ENCODE measurements at places on chromosomes 12 and 14.

- DNase-seq: no peak
Observed at GRCh38 chr14:102013669-102014200, 49.4 kb downstream of the DYNC1H1 start.

GRCh38 chr14:95838862-95839261 lies 37.8 kb upstream of the TUNAR start:
- DNase-seq: no peak

GRCh38 chr14:76770521-76771436 lies 9.5 kb downstream of the VASH1 start:
- DNase-seq: no peak

DNA sequence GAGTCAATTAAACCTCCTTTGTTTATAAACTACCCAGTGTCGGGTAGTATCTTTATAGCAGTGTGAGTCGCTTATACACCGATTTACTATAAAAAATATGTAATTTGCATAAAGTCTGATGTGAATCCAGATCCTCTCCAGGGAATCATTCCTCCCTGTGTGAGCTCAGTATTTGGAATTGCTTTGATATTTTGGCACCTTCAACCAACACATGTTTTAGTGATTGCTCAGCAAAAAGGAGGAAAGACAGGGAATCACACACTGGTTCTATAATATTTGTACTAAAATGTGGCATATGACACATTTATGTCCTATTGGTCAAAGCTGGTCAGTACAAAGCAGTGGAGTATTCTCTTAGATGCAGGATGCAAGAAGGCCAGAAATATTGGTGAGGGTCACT lies 703.9 kb upstream of the ATXN7L3B start:
- DNase-seq: no peak

- no peak for DNase-seq
Observed at GRCh38 chr12:106757623-106758348, 16.7 kb upstream of the RIC8B start.

DNA sequence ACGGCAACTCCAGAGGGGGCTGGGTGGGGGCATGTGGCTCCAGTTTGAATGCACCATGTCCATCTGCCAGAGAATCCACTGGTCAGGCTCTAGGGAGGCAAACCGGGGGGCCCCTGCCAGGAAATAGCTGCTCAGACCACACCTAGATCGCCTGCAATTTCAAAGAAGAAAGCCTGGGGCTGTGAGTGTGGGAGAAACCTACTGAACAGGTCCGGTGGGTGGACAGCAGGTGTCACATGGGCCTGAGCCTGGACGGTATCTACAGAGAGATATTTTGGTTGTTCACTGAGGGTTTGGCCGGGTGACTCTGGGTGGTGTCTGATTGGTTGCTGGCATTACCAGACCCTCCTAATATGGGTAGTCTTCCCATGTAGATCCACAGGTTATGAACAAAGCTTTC lies 32.0 kb downstream of the DAO start:
- no peak for DNase-seq

GRCh38 chr14:59849411-59850130 lies 21.0 kb downstream of the RTN1 start:
- DNase-seq: peak; percentile 83

DNA sequence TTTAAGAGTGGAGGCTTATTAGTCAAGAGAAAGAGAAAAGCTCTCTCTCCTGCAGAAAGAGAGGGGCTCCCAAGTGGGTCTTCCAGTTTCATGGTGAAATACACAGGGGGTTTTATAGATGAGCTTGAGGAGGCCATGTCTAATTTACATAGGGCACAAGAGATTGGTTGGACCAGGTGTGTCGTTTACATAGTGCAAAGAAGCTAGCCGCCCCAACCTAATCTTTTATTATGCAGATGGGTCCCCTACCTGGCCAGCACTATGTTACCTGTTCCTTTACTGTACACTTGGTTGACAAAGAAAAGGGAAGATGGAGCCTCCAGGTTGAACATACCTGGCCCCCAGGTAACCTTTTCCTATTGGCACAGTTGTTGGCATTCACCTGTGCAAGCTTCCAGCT lies 195.0 kb downstream of the PIK3C2G start:
- no peak for DNase-seq

DNA sequence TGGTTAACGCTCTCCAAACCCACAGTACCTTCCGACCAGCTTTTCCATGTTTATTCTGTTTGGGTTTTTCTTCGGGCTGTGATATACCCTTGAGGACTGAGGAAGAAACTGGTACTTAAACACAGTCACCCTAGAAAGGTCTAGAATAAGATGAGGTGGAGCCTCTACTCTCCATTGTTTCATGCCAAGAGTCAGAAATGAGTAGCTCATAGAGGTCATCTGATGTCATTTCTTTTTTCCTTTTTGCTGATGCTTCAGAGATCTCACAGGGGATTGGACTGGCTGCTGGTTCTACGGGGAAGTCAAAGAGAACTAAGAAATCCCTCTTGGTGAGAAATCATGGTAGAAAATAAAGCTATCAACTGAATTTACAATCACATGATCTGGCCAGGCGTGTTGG lies 538.2 kb upstream of the TMEM132C start:
- DNase-seq: no peak

DNA sequence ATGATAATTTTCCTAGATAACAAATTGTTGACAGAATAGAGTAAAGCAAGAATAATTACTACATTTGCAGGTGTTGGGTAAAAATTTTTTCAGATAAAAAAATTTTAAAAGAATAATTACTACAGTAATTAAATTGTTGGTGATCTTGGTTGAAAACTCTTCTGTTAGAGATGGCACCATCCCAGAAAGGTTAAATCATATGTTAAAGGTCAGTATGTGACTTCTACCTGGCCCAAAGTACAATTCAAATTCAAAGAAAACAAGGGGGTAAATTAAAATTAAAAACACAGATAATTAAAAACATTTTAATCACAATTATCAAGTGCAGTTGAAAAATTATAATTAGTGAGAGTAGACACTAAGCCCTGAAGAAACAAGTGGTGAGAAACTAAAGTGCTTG lies 18.1 kb upstream of the PIK3C2G start:
- DNase-seq: no peak

DNA sequence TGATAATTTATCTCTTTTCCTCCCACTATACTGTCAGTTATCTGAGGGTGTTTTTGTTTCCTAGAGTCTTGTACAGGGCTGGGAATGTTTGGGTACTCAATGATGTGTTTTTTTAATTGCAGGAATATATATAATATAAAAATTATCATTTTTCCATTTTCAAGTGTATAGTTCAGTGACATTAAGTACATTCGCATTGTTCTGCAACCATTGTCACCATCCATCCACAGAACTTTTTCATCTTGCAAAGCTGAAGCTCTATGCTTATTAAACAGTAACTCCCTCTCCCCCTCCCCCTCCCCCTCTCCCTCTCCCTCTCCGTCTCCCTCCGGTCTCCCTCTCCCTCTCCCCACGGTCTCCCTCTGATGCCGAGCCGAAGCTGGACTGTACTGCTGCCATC lies 93.0 kb upstream of the MANSC4 start:
- no peak for DNase-seq

DNA sequence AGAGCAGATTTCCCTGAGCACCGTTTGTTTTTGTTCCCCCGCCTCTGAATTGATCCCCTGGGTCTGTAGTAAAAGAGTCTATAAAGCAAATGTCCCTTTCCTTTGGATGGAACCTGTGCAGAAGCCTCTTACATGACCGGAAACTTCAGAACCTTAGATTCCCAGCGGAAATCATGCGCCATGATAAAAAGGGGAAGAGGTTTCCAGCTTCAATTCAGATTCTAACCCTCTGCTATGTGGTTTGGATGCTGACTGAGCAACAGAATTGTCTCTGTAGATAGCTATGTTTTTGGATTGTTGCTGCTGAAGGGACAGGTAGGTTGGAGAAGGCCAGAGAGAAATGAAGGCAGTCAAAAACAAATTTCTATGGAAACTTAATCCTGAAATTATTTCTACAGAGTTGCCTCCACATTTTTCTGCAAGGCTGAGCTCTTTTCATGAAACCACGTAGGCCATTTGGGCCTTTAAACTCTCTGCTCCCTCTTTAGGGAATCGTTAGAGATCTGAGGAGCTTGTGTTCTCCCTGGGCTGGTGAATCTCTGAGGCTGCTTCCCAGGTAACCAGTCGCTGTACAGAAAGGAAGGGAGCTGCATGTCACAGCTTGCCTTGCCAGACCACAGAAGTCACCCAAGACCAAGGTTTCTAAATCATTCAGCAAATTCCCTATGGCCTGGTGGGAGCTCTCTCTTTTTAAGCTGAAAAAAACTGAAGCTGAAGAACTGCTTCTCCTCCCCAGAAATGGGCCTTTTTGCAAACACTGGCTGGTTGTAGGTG lies 28.7 kb upstream of the OR10P1 start:
- no peak for DNase-seq

DNA sequence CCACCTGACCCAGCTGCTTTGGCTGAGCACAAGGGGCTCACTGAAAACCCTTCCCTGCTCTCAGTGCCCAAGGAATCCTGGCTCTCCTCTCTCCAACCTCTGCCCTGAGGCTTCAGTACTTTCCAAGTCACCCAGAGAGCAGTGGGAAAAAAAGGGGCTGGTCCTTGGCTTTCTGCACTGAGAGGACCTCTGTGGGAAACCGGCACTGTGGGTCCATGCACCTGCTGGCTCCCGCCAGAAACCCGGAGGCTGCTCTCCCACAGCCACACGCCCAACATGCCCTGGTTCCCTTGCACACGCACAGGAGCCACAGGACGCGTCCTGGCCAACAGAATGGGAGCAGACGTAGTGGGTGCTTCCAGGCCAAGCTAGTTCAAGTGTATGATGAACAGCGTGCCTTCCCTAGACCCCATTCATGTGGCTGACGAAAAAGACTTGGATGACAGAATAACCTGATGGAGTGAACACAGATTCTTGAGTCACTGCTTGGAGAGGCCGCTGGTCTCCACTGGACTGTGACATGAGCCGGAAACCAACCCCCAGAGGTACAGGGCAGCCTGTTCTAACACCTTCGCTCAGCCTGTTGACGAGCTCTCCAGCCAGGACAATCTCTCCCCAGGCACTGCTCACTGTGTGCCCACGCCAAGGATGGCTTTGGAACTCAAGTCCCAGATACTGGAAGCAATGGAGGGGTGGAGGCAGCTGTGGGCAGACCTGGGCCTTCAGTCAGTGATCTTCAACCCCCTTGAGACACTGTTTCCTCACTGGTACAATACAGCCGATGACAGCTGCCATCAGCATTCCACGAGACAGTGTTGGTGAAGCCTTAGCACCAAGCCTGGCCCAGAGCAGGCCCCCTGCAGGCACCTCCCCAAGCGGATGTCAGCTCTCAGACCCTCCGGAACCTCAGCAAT lies 87.7 kb downstream of the ITPK1 start:
- DNase-seq: no peak

- DNase-seq: no peak
Observed at GRCh38 chr14:24607635-24608514, 1.6 kb downstream of the GZMH start.

- no peak for DNase-seq
Observed at GRCh38 chr14:80364274-80364673, 153.0 kb upstream of the DIO2 start.

DNA sequence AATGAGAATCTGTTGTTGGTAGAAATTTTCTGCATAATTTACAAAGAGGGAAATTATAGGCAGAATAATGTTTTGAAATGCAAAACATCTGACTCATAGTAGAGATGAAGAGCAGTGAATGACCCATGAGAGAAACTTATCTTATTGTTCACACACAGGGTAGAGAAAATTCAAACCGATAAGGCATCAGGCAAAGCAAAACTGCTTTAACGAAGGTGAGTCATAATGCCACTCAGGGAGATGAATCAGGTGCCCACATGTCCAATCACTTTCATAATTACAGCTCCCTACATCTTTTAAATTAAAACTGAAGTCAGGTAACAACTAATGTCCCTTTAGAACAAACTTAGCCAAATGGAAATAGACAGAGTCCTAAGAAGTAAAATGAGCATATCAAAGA lies 265.6 kb upstream of the GARIN6 start:
- DNase-seq: no peak

DNA sequence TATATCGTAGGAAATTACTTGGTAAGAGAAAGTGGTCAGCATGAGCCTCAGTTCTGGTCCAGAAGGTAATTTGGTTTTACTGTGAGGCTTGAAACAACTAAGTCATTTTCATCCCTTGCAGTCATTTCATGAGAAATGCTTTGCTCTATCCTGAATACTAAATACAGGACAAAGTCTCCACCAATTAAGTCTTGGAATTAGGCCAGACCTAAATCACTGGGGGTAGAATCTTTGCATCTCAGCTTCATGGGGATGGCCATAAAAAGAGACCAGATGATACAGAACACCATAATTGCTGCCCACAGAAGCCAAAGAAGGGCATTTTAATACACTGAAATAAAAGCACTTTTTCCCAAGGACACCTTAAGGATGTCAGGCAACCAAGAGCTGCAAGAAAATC lies 277.9 kb upstream of the DCN start:
- no peak for DNase-seq

- no peak for DNase-seq
Observed at GRCh38 chr12:94143438-94143837, 4.9 kb upstream of the PLXNC1 start.

GRCh38 chr12:105083551-105084105 lies 630 bp downstream of the ALDH1L2 start:
- peak; percentile 84 for DNase-seq

GRCh38 chr14:101184572-101184971 lies 281.1 kb upstream of the RTL1 start:
- DNase-seq: no peak

DNA sequence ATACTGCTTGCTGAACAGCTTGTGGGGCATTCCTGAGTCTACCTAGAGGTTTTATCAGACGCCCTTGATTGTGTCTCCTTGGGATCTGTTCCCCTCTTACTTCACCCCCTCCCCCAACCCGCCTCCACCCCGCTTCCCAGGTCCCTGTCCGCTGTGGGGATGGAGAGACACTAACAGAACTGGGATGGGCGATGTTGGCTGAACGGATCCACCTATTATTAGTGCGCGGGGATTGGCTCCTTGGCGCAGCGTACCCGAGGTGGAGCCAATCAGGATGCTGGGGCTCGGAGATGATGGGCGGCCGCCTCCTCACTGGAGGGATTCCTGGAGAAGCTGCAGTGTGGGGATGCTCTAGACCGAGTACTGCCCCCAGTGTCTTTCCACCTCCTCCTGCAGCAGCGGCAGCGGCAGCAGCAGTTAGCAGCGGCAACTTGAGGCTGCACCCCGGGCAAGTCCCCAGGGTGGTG lies at the start of gene SYT1:
Gene SYT1, plus strand, starts transcription at position 372 of the 467 bp plus-strand sequence.
- no peak for DNase-seq

DNA sequence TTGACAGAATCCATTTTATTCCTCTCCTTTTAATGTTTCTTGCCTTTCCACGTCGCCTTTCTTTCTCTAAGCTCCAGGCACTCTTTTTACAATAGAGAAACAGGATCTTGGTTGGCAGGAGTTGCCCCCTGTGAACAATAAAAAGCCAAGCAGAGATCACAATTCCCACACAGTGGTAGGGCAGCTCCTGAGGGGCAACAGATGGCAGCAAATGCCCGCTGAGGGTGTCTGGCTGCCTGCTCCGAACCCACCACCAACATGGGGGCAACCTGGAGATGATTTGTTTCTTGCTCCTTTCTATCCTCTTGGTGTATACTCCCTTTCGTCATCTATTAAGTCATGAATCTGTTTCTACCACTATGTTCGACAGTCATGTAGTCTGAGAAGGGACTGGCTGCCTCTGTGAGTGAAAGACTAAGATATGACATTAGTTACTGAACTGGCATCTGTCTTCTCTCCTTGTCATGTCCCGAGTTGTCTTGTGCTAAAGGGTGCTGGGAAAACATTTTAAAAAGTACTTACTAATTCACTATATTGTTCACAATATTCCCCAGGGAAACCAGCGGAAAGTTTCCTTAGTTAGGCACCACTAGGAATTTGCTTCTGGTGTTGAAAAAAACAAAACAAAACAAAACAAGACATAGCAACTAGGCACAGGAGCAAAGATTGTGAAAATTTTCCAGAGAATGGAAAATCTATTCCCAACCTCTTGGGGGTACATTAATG lies 170.1 kb downstream of the STXBP6 start:
- no peak for DNase-seq

All from suppressor macrophage treated with lipopolysaccharide for 4 hours (primary cell).